Testis (tissue), 5 donors: ENCODE measurements at places on chromosomes 4 and X.

DNA sequence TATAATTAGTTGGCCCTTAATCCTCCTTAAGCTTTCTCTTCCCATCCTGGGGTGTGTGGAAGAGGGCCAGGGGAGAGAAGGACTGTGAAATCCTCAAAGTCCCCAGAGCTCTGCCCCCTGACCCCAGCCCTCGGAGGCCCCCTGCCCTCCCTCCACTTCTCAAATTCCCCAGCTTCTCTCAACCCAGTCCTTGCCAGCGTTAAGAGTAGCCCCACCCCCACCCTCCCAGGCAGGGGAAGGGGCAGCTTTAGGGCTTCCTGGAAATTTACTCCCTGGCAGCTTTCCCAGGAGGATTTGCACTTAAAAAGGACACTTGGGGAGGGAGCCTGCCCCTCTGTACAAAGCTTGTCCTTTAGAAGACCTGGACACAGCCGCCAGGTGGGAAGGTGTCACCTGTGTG is 11.8 kb upstream of the CD40LG start:
- DNase-seq = no peak

- DNase-seq = peak; percentile 20
Observed at GRCh38 chr4:182307746-182308145, 64.5 kb downstream of the TENM3 start.

- DNase-seq = no peak
Observed at GRCh38 chr4:187603093-187604025, 392.2 kb upstream of the ZFP42 start.

- DNase-seq = peak; percentile 81
Observed at GRCh38 chrX:40154853-40155588, 57.3 kb upstream of the BCOR start.

DNA sequence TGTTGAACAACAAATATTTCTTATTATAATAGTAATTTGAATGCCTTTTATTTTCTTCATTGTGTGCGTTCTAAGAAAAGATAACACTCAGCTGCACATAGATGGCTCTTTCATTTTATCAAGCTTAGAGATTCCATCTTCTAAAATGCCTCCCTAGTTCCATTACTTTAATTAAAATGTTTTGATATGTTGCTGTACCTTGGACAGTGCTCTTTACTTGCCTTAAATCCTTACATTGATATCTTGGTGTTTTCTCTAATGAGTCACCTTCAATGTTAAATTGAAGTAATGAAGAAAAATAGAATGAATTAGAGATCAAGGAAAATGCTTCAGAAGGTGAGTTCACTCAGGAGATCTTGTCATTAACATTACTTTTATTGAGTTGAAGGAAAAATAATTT is 1672.4 kb upstream of the AGA start:
- DNase-seq = no peak

- DNase-seq = no peak
Observed at GRCh38 chr4:6322067-6322760, 52.6 kb downstream of the WFS1 start.

- DNase-seq = no peak
Observed at GRCh38 chr4:3043282-3044020, 30.9 kb downstream of the HTT-AS start.

DNA sequence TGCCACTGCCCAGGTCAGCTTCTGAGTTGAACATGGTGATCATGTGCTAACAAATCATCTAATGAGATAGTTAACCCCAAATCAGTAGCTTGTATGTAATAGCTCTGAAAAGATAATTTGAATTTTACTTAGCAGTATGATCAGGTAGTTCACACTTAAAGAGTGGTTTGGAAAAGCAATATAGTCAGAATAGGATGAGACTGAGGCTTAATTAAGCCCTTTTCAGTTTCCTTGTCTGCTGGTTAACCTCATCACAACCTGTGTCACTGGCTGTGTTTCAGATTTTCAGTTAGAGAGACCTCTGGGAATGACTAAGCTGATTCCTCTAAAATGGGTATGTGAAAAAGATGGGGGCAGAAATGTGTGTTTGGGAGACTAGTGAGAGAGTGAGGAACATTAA is 38.1 kb downstream of the GPR174 start:
- no peak for DNase-seq

GRCh38 chrX:134847133-134847532 is 143.7 kb upstream of the SMIM10 start:
- DNase-seq = no peak

DNA sequence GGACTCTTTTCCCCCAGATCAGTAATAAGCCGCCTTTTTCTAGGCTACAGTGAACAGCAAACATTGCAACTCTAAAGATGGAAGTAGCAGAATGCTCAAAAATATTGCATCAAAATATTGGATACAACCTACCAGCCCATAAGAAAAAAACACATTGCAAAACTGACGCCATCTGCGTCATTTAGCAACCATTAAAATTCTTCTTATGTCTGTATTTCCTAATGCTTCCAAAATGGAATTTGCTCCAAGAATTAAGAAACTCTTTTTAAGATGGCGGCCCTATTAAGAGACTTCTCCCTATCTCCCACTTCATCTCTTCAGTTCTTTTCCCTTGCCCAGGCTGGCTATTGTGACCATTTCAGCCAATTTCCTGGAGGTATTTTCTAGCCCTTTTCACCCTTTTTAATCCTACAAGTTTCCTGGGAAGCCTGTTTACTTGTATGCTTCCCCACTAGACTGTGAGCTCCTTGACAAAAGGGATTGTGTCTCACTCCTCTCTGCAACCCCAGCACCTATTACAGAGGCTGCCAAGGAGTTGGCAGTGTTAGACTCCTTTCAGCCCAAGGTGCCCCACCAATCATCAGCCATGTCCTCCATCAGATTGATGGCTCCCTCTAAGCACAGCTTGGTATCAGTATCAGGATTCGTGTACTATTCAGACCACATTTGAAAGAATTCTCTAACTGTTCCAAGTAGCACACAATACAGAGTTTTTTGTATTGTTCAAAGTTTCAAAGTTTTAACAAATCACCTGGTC is 4.4 kb downstream of the GPC3 start:
- DNase-seq = no peak

DNA sequence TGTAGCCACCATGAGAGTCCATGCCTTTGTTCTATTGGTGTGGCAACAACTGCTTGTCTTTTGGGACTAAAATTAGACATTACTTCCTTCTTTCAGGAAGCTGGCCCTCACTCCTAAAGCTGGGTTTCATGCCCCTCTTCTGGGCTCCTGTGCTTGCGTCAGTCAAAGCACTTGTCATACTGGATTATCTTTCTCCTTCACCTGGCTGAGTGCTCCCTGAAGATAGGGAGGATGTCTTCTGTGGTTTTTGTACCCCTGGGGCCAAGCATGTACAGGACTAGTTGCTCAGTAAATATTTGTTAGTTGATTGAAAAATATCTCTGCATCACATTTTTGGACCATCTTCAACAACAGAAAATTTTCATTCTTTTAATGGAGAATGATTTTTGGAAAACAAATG is 26.1 kb upstream of the LONRF3 start:
- no peak for DNase-seq

GRCh38 chr4:133891011-133891410 is 310.6 kb downstream of the PABPC4L start:
- no peak for DNase-seq

GRCh38 chrX:50157545-50158135 is 43.2 kb downstream of the AKAP4 start:
- DNase-seq = peak; percentile 18

- no peak for DNase-seq
Observed at GRCh38 chr4:146481246-146481645, 40.5 kb downstream of the SLC10A7 start.

- DNase-seq = no peak
Observed at GRCh38 chrX:110430293-110431076, 71.8 kb downstream of the RTL9 start.

DNA sequence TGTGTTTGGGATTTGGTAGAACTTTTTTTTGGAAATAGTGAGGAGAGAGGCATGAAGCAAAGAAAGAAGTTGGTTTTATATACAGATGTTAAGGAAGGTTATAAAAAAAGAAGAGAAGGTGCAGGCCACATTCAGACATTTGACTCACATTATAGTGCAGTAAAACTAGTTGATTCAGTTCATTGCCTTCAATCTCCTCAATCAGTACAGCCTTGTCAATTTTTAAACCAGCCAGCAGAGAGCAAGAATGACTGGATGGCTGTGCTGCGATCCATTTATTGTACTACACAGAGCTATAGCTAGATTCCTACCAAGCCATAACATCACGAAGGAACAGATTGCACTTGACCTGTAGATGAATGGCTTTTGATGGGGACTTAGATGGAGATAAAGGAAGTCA is 79.7 kb upstream of the LSM6 start:
- no peak for DNase-seq

DNA sequence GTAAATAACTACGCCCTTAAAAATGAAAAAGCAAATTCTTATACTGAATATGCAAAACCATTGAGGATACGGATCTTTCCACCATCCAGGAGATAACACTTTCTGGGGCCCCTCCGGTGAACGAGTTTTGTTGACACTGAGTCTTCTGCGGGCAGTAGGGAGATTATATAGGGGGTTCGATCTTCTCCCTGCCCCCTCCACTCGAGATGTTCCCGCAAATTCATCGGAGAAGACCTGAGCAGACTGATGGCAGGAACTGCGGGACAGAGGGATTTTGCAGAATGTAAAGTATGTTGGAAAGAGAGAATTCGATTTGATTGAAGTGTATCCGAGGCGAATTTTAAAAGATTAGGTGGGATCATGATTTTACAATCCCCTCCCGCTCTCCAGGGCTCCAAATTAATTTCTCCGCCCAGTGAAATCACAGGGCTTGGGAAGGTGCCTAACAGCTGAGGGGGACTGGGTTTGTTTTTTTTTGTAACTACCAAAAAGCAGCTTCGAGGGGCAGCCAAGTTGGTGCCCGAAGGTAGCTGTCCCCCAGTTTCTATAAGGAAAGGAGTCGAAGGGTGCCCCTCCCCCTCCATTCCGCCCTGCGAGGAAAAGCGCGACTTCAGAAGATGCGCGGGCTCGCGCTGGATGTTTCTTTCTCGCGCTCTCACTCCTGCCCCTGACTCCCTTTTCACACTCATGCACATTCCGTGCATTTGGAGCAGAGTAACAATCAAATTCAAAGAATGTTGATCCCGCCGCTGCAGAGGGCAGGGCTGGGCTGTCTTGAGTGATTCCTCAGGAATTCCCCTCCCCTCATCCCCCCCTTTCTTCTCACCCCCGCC is 1.2 kb downstream of the TMEM255A start:
- no peak for DNase-seq

DNA sequence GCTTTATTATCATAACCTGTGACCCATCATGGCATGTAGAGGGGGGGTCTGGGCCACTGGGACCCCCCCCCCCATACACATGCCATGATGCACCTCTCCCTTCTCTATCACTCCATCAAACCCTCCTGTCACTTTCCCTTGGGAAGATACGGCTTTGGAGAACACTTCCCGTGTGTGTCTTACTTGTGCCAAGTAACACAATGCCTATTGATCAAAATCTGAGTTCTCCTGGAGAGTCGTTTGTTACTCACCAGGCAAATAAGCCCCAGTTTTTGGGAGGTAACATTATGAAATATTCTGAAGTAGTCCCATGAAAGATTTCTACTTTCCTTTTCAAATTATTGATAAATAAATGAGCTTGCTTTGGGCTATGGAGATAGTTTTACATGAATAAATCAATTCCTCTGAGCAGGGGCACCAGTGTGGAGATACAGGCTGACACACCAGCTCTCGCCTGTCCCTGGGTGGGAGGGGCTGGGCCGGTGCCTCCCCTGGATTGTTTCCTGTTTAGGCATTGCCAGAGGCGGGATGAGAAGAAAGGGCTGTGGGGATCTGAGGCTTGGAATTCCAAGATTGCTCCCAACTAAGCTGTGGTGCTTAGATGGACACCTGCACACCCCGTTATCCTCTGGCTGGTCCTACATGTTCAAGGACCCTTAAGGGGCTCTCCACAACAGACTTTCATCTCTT is 63.2 kb upstream of the WWC2 start:
- DNase-seq = no peak

DNA sequence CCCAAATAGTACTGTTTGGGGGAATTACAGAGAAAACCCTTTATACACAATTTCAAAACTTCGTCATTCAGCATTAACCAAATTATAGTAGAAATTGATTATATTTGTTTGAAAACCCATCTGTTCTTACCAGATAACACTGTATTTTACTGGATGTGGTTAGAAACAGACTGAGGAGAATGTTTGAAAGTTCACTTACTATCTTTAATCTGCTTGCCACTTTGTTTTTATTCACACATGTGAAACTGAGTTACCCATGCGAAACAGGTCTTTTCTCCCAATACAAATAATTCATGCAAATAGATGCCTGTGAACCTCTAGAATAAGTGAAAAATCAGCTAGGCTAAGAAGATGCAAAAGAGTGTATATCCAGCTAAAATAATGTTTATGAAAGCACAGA is 177.5 kb downstream of the NAA11 start:
- no peak for DNase-seq

GRCh38 chr4:44661940-44662622 is 10.7 kb upstream of the YIPF7 start:
- DNase-seq = no peak

GRCh38 chr4:152996111-152996571 is 60.0 kb downstream of the FHDC1 start:
- no peak for DNase-seq

GRCh38 chr4:101201421-101201820 is 145.9 kb downstream of the PPP3CA start:
- DNase-seq = no peak

DNA sequence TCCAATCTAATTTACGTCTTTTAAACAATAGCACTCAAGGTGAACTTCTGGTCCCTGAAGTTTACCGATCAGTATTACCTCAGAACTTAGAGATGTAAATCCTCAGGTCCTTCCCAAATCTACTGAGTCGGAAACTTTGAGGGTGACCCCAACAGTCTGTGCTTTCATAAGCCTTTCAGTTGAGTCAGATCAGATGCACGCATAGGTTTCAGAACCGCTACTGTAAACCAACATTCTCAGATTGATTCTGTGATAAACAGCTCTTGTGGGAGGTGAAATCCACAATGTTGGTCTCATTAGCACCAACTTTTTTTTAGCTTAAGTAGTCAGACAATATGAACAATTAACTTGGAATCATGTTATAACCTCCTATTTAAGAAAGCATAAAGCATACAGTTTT is 86.0 kb downstream of the WWC2 start:
- DNase-seq = no peak

GRCh38 chrX:130084631-130085237 is 25.6 kb downstream of the ELF4 start:
- DNase-seq = no peak

- DNase-seq = no peak
Observed at GRCh38 chr4:55348466-55348865, 2.4 kb downstream of the SRD5A3 start.

DNA sequence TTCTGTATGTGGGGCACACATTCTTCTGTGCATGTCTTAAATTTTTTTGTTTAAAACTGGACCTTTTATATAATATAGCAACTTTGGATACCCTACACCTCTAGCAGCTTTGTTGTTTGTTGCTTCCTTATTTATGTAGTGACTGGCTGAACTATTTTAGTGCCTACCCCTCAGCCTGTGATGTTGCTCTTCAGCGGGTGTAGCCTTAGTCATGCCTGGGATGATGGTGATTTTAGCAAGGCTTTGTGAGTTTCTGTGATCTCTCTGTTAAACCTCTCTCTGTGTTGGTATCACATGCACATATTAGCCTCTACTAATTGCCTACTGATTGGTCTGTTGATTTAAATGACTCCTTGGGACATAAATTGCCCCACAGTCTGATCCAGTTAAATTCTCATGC is 22.8 kb downstream of the USP9X start:
- DNase-seq = no peak

- no peak for DNase-seq
Observed at GRCh38 chrX:115689931-115690330, 129.0 kb downstream of the PLS3 start.
